ENCODE measurements at places on chromosomes 7 and 10. TPM values are rescaled to one million over a fixed set of nuclear protein-coding genes. Genes with fewer than 3 reads are reported as not detected.

DNA sequence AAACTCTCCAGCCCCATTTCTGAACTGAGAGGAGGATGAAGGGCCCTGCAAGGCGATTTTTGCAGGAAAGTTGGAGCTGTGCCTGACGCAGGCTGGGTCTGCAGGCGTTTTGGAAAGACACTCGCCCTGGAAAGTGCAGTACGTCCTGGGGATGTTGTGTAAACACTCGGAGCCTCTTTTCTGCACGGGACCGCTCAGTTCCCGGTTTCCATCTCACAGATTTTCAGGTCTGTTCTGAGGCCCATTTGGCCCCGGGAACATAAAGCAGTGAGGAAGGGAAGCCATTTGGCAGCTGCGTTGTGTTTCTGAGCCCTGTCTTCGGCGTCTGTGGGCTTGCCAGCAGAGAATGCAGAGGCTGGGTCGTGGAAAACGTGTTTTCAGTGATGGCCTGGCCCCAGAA, 655.0 kb upstream of the MGMT start:
- H3K27ac ChIP-seq: no peak overlapping the region
- no peaks in the 10 kb centered on the region for H3K4me1 ChIP-seq
- no peak for DNase-seq
- no peaks in the 10 kb centered on the region for H3K27me3 ChIP-seq
- no peak overlapping the region for H3K4me3 ChIP-seq
- no peaks in the 10 kb centered on the region for H3K36me3 ChIP-seq

DNA sequence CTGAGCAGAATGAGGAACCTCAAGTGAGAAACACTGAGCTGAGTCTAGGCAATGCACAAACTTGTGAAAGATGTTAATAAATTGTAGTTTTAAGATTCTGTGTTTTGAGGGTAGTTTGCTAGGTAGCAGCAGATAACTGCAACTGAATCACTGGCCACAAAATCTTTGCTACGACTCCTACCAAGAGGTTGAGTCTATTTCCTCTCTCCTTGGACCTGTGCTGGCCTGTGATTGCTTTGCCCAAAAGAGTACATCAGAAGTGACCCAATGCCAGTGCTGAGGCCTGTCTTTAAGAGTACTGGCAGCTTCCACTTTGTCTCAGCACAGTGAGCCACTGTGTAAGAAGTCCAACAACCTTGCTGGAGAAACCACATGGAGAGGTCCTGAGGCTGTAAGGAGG, 11.9 kb upstream of the TSPAN13 start:
- H3K4me1 ChIP-seq: no peaks in the 10 kb centered on the region
- peaks cover 5% of the 10 kb centered on the region for H3K27me3 ChIP-seq
- H3K27ac ChIP-seq: no peak overlapping the region

The DLX5 gene
- not detected for polyA plus RNA-seq

DNA sequence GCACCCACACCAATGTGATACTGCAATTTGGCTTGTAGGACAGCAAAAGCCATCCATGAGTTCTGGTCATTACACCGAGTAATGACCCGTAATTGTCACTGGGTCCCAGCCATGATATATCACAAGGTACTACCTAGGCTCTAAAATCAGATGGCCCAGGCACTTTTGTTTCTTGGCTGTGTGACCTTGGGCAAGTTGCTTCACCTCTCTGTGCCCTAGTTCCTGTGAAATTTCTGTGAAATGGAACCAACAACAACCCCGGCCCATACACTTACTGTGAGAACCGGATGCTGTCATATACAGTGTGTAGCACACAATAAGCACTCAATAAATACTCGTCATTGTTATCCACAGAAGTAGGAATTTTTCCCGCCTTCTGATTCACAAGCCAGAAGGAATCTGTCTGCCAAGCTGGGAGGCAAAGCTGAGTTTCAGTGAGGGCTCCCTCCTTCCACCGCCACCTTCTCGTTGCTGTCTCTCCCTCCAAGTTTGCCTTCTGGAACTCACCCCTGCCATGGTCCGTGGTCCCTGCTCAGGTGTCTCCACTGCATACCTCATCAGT, 6.4 kb upstream of the CYTH3 start:
- DNase-seq: no peak
- no peaks in the 10 kb centered on the region for H3K4me1 ChIP-seq
- H3K27me3 ChIP-seq: no peaks in the 10 kb centered on the region

DNA sequence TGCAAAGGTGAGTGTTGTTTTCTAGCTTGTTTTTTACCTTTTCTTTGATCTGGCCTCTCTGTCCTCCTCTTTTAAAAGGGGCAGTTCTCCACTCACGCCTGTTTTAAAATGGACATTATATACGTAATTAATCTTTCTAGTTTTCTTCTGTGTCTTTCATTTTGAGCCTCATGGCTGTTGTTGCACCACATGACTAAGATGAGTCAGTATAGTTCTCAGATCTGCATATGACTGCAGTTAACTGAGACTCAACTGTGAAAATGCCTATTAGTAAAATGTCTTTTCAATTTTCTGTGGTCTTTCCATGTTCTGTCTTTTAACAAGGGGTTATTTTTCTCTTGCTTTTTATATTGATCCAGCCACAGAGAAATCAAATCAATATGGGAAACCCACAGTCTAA, 296.1 kb downstream of the CDK14 start:
- H3K4me3 ChIP-seq: no peak overlapping the region
- DNase-seq: no peak
- peaks cover 23% of the 10 kb centered on the region for H3K4me1 ChIP-seq
- H3K27me3 ChIP-seq: no peaks in the 10 kb centered on the region
- no peak overlapping the region for H3K27ac ChIP-seq
- no peaks in the 10 kb centered on the region for H3K36me3 ChIP-seq

DNA sequence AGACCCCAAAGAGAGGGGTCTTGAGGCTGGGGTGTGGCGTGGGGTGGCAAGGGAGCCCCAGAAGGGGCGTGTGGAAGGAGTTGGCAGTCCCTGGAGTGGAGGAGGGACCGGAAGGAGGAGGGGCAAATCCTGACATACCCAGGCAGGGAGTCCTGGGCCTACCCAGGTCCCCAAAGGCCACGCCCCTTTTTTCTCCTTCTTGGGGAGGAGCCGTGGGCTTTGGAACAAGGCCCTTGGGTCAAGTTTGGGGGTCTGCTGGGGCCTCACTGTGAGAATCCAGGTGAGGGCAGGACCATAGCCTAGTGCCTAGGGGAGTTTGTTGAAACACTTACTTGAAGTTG, 1.2 kb upstream of the SMARCD3 start:
- no peak overlapping the region for H3K27ac ChIP-seq
- DNase-seq: no peak
- peaks cover 53% of the 10 kb centered on the region for H3K4me1 ChIP-seq
- no peak overlapping the region for H3K4me3 ChIP-seq
- peaks cover 70% of the 10 kb centered on the region for H3K27me3 ChIP-seq

The HOXA7 gene
- polyA plus RNA-seq: not detected

The WIPF3 gene
- polyA plus RNA-seq: not detected

GRCh38 chr10:98224509-98224908, 43.5 kb downstream of the LOXL4 start:
- no peaks in the 10 kb centered on the region for H3K27me3 ChIP-seq
- no peak for DNase-seq
- no peak overlapping the region for H3K27ac ChIP-seq
- peaks cover 19% of the 10 kb centered on the region for H3K36me3 ChIP-seq
- H3K4me1 ChIP-seq: peaks cover 27% of the 10 kb centered on the region

The RHOBTB1 gene
- 1.9 TPM for polyA plus RNA-seq

The SERPINE1 gene
- polyA plus RNA-seq: 0.44 TPM

GRCh38 chr10:76902949-76903348, 734.7 kb downstream of the KCNMA1 start:
- no peak overlapping the region for H3K27ac ChIP-seq
- H3K4me3 ChIP-seq: peak overlapping the region; percentile 13
- no peaks in the 10 kb centered on the region for H3K36me3 ChIP-seq
- H3K27me3 ChIP-seq: no peaks in the 10 kb centered on the region
- peaks cover 3% of the 10 kb centered on the region for H3K4me1 ChIP-seq

The SPOCK2 gene
- polyA plus RNA-seq: 59.5 TPM

DNA sequence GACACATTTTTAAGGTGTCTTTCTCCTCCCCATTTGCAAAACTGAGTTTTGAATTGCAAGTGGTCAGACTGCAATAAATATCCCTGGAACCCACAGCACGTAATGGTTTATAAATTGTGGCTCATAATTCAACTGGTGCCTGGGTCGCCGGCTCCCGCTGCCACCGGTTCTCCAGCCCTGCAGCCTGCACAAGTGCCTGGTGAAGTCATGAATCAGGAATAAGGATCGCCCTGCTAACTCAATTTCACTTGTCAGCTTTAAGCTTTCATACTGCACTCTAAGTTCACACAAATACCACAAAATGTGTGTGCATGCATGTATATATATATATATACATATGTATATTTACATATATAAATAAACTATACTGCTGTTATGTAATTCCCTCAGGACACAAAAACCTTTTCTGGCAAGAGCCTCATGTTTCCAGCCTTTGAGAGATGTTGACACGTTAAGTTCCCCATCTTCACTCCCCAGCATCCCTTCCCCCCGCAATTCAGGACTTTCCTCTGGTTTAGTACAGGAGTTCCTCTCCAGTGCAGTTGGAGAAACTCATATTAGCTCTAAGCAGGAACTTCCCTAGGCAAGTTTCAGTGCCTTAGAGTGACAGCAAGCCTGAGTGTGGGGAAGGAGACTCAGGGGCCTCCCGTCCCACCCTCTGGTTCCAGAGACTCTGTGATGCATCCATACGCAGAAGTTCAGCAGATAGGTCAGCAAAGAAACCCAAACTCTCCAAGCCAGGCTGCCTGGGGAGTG, 129.2 kb upstream of the UNC5B start:
- H3K27me3 ChIP-seq: no peaks in the 10 kb centered on the region
- no peak overlapping the region for H3K4me3 ChIP-seq
- H3K36me3 ChIP-seq: no peaks in the 10 kb centered on the region
- DNase-seq: no peak

- H3K36me3 ChIP-seq: no peaks in the 10 kb centered on the region
- H3K27me3 ChIP-seq: peaks cover 4% of the 10 kb centered on the region
- H3K4me1 ChIP-seq: peaks cover 2% of the 10 kb centered on the region
- H3K4me3 ChIP-seq: no peak overlapping the region
- no peak overlapping the region for H3K27ac ChIP-seq
- DNase-seq: no peak
Measured at GRCh38 chr10:30813872-30814481, 184.4 kb upstream of the LYZL2 start.

DNA sequence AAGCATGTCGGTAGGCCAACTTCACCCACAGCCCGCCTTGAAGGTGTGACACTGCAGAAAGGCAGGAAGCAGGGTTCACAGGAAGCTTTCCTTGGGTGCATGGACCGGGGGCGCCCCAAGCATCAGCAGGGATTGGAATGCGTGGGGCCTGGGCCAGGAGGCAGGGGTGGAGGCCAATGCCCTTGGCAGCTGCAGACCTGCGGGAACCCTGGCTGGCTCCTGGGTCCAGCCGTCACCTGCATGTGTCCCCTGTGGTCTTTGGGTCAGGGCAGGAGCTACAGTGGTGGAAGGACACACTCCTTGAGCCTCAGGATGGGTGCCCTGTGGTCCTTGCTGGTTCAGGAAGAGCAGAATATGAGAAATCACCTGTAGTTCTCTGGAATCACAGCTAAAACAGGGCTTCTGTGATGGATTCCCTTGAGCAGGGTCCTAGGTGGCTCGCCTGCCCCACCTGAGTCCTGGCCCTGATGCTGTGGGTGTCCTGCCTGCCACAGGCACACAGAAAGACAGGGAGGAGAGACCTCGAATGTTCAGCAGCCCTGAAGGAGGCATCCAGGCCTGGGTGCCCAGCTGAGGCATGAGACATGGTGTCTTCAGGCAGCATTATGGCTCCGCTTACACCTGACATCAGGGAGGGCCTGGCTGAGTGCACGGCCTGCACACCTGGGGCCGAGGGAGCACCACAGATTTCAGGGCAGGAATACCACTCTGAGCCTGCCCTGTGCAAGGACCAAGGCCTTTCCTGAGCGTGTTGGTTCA, 15.1 kb downstream of the ANTXRL start:
- no peak overlapping the region for H3K4me3 ChIP-seq
- no peaks in the 10 kb centered on the region for H3K36me3 ChIP-seq
- DNase-seq: no peak
- peaks cover 23% of the 10 kb centered on the region for H3K4me1 ChIP-seq

DNA sequence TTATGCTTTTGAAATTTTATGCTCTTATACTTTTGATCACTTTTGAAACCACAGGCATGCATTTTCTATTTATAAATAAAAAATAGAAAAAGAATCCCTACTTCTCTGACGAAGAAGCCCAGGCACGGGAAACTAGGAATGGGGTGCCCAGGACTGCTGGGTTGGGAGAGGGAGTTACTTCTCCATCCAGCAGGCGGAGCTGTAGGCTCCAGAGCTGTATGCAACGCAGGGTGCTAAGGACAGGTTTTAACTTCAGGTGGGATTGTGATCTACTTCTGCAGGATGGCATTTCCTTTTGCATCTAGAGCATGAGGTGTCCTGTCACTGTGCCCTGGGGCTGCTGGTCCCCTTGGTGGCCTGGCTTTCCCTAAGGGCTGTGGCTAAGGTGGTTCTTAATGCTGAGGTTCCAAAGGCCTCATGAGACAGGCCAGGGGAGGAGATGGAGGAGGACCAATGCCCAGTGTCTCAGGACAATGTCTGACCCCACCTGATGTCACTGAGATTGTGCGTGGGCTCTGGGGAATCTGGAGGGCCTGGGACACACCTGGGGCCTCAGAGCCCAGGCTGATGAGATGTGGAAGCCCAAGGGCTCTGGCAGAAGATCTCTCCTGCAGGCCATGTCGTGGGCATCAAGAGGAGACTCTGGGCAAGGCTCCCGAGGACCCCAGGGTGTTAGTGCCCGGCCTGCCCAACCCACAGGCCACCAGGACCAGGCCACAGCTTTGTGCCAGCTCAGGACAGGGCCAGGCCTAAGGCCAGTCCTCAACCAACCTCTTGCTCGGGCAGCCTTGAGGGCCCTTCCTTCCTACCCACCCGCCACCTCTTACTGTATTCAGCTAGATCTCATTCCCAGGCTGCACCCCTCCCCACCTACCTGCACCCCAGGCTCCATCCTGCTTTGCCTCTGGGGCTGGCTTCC, 507 bp downstream of the CCDC201 start:
- no peak for DNase-seq
- no peaks in the 10 kb centered on the region for H3K36me3 ChIP-seq
- H3K27ac ChIP-seq: no peak overlapping the region
- H3K27me3 ChIP-seq: peaks cover 6% of the 10 kb centered on the region

The PYROXD2 gene
- polyA plus RNA-seq: 4.2 TPM

DNA sequence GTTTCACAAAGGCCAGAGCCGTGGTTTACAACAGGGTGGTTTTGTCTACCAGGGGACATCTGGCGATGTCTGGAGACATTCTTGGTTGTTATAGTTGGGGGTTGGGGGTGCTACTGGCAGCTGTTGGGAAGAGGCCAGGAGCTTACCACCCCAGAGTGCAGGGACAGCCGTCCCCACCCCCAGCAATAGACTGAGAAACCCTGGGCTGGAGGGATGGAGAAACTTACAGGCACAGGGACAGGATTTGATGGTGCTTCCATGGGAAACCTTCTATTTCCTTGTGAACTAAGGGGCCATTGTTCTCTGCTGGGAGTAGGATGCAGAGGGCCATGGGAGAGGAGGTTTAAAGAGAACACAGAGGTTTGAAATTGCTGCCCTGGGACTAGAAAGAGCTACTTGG, 10.9 kb downstream of the ADCK2 start:
- no peak overlapping the region for H3K27ac ChIP-seq
- peaks cover 34% of the 10 kb centered on the region for H3K36me3 ChIP-seq
- no peak for DNase-seq
- H3K4me1 ChIP-seq: no peaks in the 10 kb centered on the region

- peaks cover 15% of the 10 kb centered on the region for H3K27me3 ChIP-seq
- no peaks in the 10 kb centered on the region for H3K4me1 ChIP-seq
- no peak for DNase-seq
- H3K4me3 ChIP-seq: no peak overlapping the region
- H3K27ac ChIP-seq: no peak overlapping the region
- no peaks in the 10 kb centered on the region for H3K36me3 ChIP-seq
Measured at GRCh38 chr10:15571575-15571974, 148.1 kb downstream of the ITGA8 start.

- no peaks in the 10 kb centered on the region for H3K4me1 ChIP-seq
- no peak overlapping the region for H3K27ac ChIP-seq
- no peak for DNase-seq
Measured at GRCh38 chr7:25187932-25188331, 40.4 kb downstream of the NPVF start.

The RAB19 gene
- 0.71 TPM for polyA plus RNA-seq
